ENCODE measurements at places on chromosomes 16 and 17.

- no peak overlapping the region for H3K4me3 ChIP-seq
- no peak for DNase-seq
- H3K36me3 ChIP-seq = no peaks in the 10 kb centered on the region
- H3K27ac ChIP-seq = peak overlapping the region; percentile 57
Observed at GRCh38 chr17:49018116-49018612, 21.0 kb downstream of the IGF2BP1 start.

DNA sequence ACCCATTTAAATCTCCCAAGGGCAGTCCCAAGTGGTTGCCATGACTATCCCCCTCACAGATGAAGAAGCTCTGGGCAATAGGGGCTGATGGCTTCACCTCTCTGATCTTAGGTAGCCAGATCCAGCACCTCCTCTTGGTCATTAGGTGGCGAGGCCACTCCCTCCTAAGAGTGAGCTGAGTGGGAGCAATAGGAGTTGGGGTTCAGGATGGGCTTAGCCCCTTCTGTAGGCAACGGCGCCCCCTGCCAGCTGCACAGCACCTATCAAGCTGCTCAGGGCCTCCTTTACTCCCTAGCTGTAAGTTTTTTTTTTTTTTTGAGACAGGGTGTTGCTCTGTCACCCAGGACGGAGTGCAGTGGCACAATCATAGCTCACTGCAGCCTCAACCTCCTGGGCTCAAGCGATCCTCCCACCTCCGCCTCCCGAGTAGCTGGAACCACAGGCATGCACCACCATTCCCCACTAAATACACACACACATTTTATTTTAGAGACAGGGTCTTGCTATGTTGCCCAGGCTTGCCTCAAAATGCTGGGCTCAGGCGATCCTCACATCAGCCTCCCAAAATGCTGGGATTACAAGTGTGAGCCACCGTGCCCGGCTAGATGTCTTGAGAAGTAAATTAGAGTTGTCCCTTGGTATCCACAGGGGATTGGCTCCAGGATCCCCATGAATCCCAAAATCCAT, 3.5 kb upstream of the RRAD start:
- peaks cover 2% of the 10 kb centered on the region for H3K36me3 ChIP-seq
- no peak for DNase-seq
- H3K4me1 ChIP-seq = peaks cover 56% of the 10 kb centered on the region
- peaks cover 3% of the 10 kb centered on the region for H3K27me3 ChIP-seq
- H3K4me3 ChIP-seq = no peak overlapping the region

GRCh38 chr16:12160249-12160648, 183.7 kb downstream of the SNX29 start:
- H3K36me3 ChIP-seq = no peaks in the 10 kb centered on the region
- no peak for DNase-seq
- H3K4me3 ChIP-seq = no peak overlapping the region
- no peaks in the 10 kb centered on the region for H3K27me3 ChIP-seq
- H3K4me1 ChIP-seq = peaks cover 67% of the 10 kb centered on the region

DNA sequence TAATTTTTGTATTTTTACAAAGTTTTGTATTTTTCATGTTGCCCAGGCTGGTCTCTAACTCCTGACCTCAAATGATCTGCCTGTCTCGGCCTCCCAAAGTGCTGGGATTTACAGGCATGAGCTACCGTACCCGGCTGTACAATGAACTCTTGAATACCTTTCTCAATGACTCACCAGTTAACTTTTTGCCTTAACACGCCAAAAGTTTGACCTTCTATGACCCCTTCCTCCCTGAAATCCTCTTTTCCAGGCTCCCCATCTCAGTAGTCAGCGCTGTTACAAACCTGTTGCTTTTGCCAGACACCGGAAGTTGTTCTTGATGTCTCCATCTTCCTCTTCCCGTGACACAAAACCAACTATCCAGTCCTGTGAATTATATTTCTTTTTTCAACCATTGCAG, 158.1 kb upstream of the ASIC2 start:
- H3K36me3 ChIP-seq = no peaks in the 10 kb centered on the region
- H3K4me1 ChIP-seq = no peaks in the 10 kb centered on the region
- no peak overlapping the region for H3K27ac ChIP-seq

- H3K4me1 ChIP-seq = peaks cover 31% of the 10 kb centered on the region
- H3K4me3 ChIP-seq = peak overlapping the region; percentile 92
- peak overlapping the region; percentile 99 for H3K27ac ChIP-seq
Observed at GRCh38 chr16:71895679-71896365, 491 bp downstream of the IST1 start.

- H3K36me3 ChIP-seq = no peaks in the 10 kb centered on the region
- no peak for DNase-seq
- H3K27ac ChIP-seq = no peak overlapping the region
- H3K4me3 ChIP-seq = no peak overlapping the region
Observed at GRCh38 chr16:75065149-75065505, 51.5 kb downstream of the LDHD start.

DNA sequence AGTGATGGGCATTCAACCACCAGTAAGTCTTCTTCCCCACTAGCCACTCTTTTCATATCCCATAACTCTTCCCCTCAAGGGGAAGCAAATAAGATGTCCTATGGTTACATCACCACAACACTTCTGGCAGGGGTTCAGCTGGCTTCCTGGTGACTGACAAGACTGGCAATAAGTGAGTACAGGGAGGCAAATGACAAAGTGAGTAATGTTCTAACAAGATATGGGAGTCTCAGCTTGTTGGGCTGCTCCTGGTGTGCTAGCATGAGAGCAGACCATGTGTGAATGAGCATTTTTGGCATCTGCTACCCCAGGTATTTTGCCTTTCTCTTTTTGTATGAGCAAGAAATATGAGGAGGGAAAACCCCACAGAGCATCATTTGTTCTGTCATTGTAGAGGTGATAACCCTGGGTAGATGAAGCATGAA, 9.9 kb downstream of the TMIGD1 start:
- no peak for DNase-seq
- no peaks in the 10 kb centered on the region for H3K36me3 ChIP-seq
- H3K27me3 ChIP-seq = peaks cover 4% of the 10 kb centered on the region
- H3K27ac ChIP-seq = no peak overlapping the region
- peaks cover 12% of the 10 kb centered on the region for H3K4me1 ChIP-seq

GRCh38 chr17:50117202-50118051, 12.5 kb downstream of the SAMD14 start:
- no peak overlapping the region for H3K4me3 ChIP-seq
- H3K4me1 ChIP-seq = peaks cover 7% of the 10 kb centered on the region
- DNase-seq = no peak
- no peaks in the 10 kb centered on the region for H3K27me3 ChIP-seq
- no peak overlapping the region for H3K27ac ChIP-seq
- peaks cover 17% of the 10 kb centered on the region for H3K36me3 ChIP-seq

DNA sequence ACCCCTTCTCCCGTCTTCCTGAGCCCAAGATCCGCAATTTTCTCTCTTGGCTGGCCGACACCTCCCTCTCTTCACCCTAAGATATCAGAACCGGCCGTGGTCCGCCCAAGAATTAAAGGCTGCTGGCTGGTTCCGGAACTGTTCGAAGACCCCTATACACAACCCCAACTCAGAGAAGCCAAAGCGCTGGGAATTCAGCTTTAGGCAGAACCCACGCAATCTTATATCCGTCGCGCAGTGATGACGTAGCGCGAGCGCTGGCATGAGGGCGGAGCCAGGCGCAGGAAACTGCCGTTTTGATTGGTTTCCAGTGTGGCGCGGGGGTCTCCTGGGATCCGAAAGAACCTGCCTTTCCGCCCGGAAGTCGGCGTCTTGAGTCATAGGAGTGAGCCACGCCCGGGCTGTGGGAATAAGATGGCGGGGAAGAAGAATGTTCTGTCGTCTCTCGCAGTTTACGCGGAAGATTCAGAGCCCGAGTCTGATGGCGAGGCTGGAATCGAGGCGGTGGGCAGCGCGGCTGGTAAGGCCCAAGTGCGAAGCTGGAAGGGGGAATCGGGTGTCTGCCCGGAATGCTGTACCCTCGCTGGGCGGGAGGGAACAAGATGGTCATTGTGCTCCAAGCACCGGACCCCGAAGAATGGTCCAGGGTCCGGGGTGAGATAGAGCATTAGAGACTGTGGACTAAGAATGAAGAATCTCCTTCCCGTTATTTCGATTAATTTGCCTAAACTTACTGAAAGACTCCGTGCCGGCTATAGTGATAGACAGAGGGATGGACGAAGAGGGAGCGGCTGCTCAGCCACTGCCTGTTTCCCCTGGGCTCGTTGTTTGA, at the start of the genes RECQL5 and SAP30BP:
Gene RECQL5, minus strand, starts transcription at position 196 of the 832 bp plus-strand sequence. CDS start 597 bp downstream, outside the sequence.
Gene SAP30BP, plus strand, starts transcription at position 380 of the 832 bp plus-strand sequence. Its CDS starts 35 bp downstream, at position 415.
- peak; percentile 98 for DNase-seq
- H3K4me3 ChIP-seq = no peak within 1 kb of the TSS
- H3K36me3 ChIP-seq = peaks cover 17% of the 10 kb centered on the region
- peak within 1 kb of the TSS; percentile 4 for H3K27ac ChIP-seq
- H3K4me1 ChIP-seq = peaks cover 24% of the 10 kb centered on the region
- H3K27me3 ChIP-seq = no peaks in the 10 kb centered on the region

GRCh38 chr17:70099884-70100283, 24.9 kb downstream of the KCNJ16 start:
- H3K36me3 ChIP-seq = no peaks in the 10 kb centered on the region
- no peaks in the 10 kb centered on the region for H3K27me3 ChIP-seq
- no peak overlapping the region for H3K4me3 ChIP-seq

GRCh38 chr16:2420035-2420434, 9.2 kb upstream of the CCNF start:
- H3K27ac ChIP-seq = no peak overlapping the region
- H3K27me3 ChIP-seq = peaks cover 2% of the 10 kb centered on the region
- H3K4me3 ChIP-seq = no peak overlapping the region
- no peak for DNase-seq
- no peaks in the 10 kb centered on the region for H3K36me3 ChIP-seq

- H3K36me3 ChIP-seq = no peaks in the 10 kb centered on the region
- no peak overlapping the region for H3K4me3 ChIP-seq
- no peak overlapping the region for H3K27ac ChIP-seq
- H3K4me1 ChIP-seq = peaks cover 34% of the 10 kb centered on the region
- H3K27me3 ChIP-seq = no peaks in the 10 kb centered on the region
Observed at GRCh38 chr17:80591788-80592187, 47.1 kb downstream of the RPTOR start.

- H3K4me3 ChIP-seq = no peak overlapping the region
- no peaks in the 10 kb centered on the region for H3K27me3 ChIP-seq
- DNase-seq = no peak
Observed at GRCh38 chr17:32912218-32912897, 15.6 kb upstream of the TMEM98 start.

DNA sequence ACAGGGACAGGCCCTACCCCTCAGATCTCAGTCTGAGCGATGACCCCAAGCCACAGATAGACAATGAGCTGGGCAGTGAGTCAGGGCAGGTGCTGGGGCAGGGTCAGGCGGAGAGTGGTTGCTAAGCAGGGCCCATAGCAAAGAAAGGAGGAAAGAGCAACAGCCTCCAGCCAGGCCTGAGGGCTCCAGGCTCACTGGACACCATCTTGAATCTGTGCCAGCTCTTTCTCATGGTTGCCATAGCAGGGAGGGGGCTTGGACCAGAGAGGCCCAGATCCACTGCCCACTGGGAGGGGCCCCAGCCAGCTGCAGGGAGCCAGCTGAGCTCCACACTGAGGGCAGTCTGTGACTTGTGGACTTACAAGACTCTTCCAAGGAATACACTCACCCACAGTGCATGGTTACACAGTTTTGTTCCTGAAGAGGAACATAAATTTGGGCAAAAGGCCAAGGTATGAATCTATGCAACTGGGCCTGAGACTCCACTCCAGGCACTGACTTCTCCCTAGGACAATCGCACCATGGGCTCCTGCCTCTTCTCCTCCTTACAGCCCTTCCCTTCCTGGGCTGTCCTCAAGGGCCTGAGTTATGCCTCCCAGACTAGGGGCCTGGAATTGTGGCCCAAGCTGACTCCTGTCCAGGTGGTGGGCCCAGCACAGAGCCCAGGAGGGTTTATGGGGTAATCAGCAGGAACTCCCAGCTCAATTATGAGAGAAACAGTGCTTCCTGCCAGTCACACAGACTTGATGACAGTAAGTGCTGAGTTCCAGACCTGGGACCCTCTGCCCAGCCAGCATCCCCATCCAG, 59.9 kb downstream of the BEAN1 start:
- no peaks in the 10 kb centered on the region for H3K36me3 ChIP-seq
- peak; percentile 94 for DNase-seq
- H3K27me3 ChIP-seq = no peaks in the 10 kb centered on the region
- H3K27ac ChIP-seq = peak overlapping the region; percentile 96

GRCh38 chr17:27579304-27579703, 51.7 kb upstream of the LGALS9 start:
- no peak overlapping the region for H3K4me3 ChIP-seq
- peaks cover 4% of the 10 kb centered on the region for H3K36me3 ChIP-seq
- no peak overlapping the region for H3K27ac ChIP-seq
- no peaks in the 10 kb centered on the region for H3K27me3 ChIP-seq
- no peak for DNase-seq
- H3K4me1 ChIP-seq = peaks cover 75% of the 10 kb centered on the region

- peaks cover 2% of the 10 kb centered on the region for H3K27me3 ChIP-seq
- H3K36me3 ChIP-seq = no peaks in the 10 kb centered on the region
- no peak overlapping the region for H3K4me3 ChIP-seq
- no peak for DNase-seq
- H3K4me1 ChIP-seq = peaks cover 15% of the 10 kb centered on the region
Observed at GRCh38 chr17:70767102-70767701, 597.9 kb downstream of the KCNJ2 start.

DNA sequence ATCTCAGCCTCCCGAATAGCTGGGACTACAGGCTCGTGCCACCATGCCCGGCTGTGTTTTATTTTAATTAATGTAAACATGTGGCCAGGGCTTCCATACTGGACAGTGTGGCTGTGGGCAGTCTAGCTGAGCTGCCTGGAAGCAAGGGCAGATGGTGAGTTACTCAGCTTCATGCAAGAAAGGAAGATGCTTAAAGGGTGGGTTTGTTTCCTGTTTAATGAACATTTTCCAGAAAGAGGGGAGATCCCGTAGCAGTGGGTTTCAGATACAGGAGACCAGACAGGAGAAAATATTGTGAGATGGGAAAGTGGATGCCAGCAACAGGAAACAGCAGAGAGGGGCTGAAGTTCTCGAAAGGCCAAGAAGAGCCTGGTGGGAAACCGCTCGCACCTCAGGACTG, 7.3 kb downstream of the MAPK8IP3 start:
- H3K27me3 ChIP-seq = no peaks in the 10 kb centered on the region
- peaks cover 26% of the 10 kb centered on the region for H3K4me1 ChIP-seq
- DNase-seq = no peak
- H3K36me3 ChIP-seq = no peaks in the 10 kb centered on the region

GRCh38 chr17:35557353-35557752, 3.3 kb downstream of the SLFN14 start:
- no peaks in the 10 kb centered on the region for H3K4me1 ChIP-seq
- H3K4me3 ChIP-seq = no peak overlapping the region
- no peak for DNase-seq
- no peaks in the 10 kb centered on the region for H3K36me3 ChIP-seq
- no peak overlapping the region for H3K27ac ChIP-seq

- H3K27me3 ChIP-seq = no peaks in the 10 kb centered on the region
- H3K4me3 ChIP-seq = no peak overlapping the region
- peaks cover 26% of the 10 kb centered on the region for H3K4me1 ChIP-seq
- peaks cover 26% of the 10 kb centered on the region for H3K36me3 ChIP-seq
Observed at GRCh38 chr17:45104907-45105624, 27.2 kb downstream of the PLCD3 start.

- no peaks in the 10 kb centered on the region for H3K27me3 ChIP-seq
- no peak overlapping the region for H3K4me3 ChIP-seq
- peaks cover 1% of the 10 kb centered on the region for H3K36me3 ChIP-seq
- no peak for DNase-seq
- no peak overlapping the region for H3K27ac ChIP-seq
- peaks cover 31% of the 10 kb centered on the region for H3K4me1 ChIP-seq
Observed at GRCh38 chr16:78240459-78241222, 141.2 kb downstream of the WWOX start.
